ENCODE measurements at places on chromosomes 1 and 21. TPM values are rescaled to one million over a fixed set of nuclear protein-coding genes. Genes with fewer than 3 reads are reported as not detected.

Gene CHI3L2
- 4.6 TPM for total RNA-seq

Gene SYTL1
- 93.6 TPM for total RNA-seq

Gene HOOK1
- total RNA-seq = 15.9 TPM

Gene PODN
- 20.9 TPM for total RNA-seq

Gene FOXD3
- not detected for total RNA-seq

Gene ASCL5
- not detected for total RNA-seq

Gene SPATA17
- total RNA-seq = 3.2 TPM

Gene RHOU
- total RNA-seq = 38.7 TPM

Gene CELA3A
- not detected for total RNA-seq

Gene LRRC38
- not detected for total RNA-seq

GRCh38 chr1:3656450-3657095, 4.3 kb downstream of the TP73 start:
- DNase-seq = no peak

DNA sequence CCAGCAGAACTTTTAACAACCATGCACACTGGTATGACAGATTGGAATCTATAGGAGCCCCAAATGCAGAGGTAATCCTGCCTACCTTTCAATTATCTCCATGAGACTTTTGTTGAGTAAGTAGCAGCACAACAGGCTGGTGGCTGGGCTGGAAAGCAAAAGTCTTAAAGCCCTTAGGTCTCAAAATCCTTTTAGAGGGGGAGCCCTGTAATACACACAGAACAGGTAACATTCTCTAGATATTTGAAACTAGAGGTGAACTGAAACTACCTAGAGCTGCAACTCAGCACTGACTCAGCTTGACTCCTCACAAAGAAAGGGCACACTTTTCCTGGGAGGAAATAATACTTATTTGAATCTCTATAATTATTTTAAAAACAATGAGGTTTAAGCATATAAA, 71.5 kb downstream of the CLCA4 start:
- no peak for DNase-seq

GRCh38 chr1:62391369-62391971, 45.4 kb upstream of the USP1 start:
- no peak for DNase-seq

DNA sequence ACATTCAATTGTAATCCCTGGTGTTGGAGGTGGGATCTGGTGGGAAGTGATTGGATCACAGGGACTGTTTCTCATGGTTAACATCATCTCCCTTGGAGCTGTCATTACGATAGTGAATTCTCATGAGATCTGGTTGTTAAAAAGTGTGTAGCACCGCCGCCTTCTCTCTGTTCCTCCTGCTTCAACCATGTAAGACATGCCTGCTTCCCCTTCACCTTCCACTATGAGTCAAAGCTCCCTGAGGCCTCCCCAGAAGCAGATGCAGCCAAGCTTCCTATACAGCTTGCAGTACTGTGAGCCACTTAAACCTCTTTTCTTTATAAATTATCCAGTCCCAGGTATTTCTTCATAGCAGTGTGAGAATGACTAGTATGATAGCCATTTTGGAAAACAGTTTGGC, 30.1 kb upstream of the TRIM62 start:
- no peak for DNase-seq

DNA sequence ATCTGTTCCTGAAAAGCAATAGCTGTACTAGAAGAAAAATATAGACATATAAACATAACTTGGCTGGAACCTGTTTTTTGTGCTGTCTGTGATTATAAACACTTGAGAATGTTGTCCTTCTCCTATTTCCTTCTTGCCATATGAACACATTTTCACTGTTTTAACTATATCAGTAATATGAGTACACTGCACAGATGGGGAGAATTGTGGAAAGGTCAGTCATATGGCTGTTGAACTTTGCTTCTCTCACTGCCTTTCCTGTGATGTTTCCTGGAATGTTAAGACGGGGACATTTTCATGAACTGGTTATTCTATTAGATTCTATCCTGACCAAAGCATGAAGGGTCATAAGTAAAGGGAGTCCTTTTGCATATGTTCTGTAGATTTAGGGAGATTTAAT, 24.9 kb downstream of the HMCN1 start:
- DNase-seq = no peak

GRCh38 chr21:34606621-34607020, 8.3 kb downstream of the RCAN1 start:
- no peak for DNase-seq

DNA sequence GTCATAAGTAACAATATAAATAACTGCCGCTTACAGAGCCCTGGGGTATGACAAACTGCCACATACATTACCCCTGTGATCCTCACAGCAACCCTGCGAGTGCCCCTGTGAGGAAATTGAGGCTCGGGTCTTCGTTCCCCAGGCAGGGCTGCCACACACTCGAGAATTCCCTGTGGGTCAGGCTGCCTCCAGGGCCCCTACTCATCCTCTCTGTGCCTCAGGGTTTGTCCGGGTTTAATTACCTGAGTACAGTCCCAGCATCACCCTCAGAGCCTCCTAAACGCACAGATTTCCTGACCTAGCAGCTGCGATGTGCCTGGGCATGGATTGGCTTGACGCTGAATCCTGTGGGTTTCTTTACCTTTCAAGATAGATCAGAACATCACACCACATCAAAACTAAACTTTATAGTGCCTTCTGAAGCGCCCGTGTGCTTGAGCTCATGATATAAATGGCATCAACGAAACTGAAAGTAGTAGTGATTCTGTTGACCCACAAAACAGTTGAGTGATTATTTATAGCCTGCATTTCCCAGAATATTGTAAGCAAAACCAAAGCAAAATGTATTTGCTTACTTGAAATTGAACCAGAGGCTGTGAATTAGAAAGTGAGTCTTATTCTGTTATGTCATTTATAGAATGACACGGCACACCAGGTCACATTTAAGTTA, 14.0 kb downstream of the SLC37A1 start:
- DNase-seq = no peak

GRCh38 chr1:168373869-168374268, 93.2 kb downstream of the TBX19 start:
- DNase-seq = no peak

DNA sequence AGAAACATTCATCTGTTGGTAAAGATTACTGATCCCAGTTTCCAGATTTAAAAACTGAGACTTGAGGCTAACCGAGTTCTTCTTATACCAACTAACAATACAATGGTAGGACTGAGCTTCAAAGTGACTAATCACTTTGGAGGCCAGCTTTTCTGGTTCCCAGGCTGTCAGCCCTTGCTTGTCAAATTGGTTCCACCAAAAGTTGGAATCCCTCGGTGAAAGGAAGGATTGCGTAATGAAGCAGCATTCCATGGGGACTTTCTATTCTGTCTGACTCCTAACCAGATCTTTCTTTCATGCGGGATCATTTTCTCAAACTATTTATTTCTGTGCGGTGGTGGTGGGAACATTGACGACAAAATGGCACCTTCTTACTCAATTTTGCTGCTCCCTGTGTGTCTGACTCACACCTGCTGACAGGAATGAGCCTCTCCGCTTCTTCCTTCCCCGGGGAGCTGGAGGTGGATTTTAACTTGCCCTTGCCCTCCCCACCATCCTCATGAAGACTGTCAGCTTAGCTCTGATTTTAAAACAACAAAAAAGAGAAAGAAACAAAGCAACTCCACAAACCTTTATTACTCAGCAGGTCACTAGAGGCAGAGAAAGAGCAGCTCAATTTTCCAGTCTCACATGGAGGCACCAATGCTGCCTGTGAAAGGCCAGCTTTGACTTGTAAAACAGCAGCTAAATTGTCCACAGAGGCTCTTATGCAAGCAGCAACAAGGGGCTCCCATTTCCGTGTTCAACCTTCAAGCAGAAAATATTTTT, 32.9 kb upstream of the RASAL2 start:
- DNase-seq = no peak

DNA sequence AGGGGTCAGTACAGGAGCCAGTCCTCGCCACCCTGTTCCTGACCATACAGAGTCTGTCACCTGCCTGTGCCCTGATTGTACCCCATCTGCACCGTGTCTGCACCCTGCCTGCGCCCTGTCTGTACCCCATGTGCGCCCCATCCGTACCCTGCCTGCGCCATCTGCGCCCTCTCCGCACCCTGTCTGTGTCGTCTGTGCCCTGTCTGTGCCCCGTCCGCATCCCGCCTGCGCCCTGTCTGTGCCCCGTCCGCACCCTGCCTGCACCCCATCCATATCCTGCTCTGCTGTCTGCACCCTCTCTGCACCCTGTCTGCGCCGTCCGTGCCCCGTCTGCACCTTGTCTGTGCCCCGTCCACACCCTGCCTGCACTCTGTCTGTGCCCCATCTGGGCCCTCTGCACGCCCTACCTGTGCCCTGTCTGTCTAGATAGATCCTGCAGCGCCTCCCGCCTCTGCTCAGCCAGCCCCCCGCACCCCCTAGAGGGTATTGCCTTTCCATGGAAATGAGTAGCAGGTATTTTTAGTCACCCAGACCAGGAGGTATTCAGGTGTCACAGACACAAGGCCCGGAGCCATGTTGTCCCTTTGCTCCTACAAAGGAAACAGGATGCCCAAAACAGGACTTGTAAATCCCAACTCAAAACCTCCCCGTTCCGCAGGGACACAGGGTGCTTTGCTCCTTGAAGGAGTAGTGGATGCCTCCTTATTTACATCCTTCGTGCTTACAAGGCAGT, 7.7 kb upstream of the NPHP4 start:
- DNase-seq = no peak

- DNase-seq = peak; percentile 75
These were observed 506 bp downstream of the MYOM3 start for GRCh38 chr1:24111262-24111995.

GRCh38 chr1:215669806-215670491, 102.8 kb downstream of the KCTD3 start:
- no peak for DNase-seq

DNA sequence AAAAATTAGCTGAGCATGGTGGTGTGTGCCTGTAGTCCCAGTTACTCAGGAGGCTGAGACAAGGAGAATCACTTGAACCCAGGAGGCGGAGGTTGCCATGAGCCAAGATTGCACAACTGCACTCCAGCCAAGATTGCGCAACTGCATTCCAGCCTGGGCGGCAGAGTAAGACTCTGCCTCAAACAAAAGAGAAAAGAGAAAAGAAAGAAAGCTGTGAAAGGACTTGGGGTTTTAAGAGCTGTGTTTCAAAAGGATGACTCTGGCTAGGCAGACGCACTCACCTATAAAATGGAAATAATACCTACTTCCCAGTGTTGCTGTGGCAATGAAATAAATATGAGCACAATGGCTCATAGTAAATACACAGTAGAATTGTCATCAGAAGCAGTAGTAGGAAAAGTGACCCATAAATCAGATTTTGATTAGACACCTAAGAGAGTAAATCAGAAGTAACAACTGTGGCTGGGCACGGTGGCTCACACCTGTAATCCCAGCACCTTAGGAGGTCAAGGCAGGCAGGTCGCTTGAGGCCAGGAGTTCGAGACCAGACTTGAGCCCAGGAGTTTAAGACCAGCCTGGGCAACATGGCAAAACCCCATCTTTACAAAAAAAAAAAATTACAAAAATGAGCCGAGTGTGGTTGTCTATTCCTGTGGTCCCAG, 45.9 kb upstream of the PUM1 start:
- peak; percentile 67 for DNase-seq

DNA sequence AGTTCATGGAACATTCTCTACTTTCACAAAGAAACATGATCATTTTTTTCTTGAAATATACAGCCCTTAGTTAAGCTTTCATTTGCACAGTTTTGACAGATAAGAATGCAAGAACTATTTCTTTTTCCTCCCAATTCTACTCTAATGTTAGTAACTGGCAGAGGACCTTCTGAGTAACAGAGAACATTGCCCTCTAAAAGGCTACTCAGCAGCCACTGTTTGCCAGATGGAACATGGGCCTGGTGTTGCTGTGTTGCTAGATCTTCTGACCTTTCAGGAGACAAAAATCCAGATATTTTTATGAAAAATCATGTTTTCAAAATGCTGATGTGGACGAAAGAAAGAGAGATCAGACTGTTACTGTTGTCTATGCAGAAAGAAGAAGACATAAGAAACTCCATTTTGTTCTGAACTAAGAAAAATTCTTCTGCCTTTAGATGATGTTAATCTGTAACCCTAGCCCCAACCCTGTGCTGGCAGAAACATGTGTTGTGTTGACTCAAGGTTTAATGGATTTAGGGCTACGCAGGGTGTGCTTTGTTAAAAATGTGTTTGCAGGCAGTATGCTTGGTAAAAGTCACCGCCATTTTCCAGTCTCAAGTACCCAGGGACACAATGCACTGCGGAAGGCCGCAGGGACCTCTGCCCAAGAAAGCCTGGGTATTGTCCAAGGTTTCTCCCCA, 2.9 kb upstream of the PRDX6 start:
- no peak for DNase-seq

DNA sequence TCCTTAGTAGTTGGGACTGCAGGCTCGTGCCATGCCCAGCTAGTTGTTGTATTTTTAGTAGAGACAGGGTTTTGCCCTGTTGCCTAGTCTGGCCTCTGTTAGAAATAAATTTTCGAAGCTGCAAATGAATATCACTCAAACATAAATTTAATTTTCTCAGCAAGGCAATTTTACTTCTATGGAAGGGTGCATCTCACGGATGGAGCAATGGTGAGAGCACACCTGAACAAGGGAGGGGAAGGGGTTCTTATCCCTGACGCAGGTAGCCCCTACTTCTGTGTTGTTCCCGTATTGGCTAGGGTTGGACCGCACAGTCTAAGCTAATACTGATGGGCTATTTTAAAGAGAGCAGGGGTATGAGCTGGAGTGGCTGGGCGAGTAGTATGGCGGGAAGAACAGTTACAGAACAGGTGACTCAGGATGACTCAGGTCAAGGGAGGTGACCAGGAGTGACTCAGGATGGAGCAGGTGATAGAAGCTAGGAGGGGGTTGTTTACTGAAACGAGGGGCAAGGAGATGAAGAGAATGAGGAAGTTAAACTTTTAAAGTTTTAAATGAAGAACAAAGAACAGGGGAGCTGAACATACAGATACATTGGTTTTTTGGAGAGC, 7.5 kb downstream of the MDM4 start:
- no peak for DNase-seq

DNA sequence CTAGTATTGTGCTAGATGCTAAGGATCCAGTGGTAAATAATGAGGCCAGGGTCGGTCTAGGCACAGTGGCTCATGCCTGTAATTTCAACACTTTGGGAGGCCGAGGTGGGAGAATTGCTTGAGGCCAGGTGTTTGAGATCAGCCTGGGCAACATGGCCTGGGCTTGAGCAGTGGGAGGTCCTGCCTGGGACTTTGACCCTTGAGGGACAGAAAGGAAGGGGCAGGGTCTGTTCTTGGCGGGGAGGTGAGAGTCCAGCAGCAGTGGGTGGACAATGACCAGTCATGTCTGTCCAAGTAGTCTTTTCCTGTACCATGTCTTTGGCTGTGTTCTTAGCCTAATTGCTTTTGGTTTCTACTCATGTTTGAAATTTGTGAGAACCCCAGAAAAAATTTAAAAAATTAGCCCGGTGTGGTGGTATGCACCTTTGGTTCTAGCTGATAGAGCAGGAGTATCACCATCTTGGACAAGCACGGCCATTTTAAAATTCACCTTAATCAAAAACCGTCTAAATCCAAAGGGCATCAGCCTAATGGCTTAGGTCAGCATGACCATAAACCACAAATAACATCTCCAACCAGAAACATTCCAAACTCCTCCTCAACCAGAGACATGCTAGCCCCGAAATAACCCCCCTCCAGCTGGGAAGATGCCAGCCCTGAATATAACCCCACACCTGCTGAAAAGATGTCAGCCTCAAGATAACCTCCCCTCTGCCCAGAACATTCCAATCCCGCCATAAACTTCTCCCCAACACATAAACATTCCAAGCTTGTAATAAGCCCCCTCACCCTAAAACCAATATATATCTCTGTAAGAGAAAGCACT, 6.8 kb upstream of the AK2 start:
- DNase-seq = no peak

- DNase-seq = no peak
These were observed 13.7 kb downstream of the ADARB1 start for GRCh38 chr21:45088116-45088515.

All from ureter (tissue), 1 donor.